ENCODE measurements at places on chromosomes 4 and X.

GRCh38 chrX:69618803-69619202, 2.9 kb downstream of the EDA start:
- peak; percentile 2 for DNase-seq

GRCh38 chrX:40543661-40544328, 37.0 kb upstream of the ATP6AP2 start:
- DNase-seq = peak; percentile 49

- DNase-seq = no peak
Measured at GRCh38 chr4:40812386-40812785, 62.6 kb downstream of the NSUN7 start.

DNA sequence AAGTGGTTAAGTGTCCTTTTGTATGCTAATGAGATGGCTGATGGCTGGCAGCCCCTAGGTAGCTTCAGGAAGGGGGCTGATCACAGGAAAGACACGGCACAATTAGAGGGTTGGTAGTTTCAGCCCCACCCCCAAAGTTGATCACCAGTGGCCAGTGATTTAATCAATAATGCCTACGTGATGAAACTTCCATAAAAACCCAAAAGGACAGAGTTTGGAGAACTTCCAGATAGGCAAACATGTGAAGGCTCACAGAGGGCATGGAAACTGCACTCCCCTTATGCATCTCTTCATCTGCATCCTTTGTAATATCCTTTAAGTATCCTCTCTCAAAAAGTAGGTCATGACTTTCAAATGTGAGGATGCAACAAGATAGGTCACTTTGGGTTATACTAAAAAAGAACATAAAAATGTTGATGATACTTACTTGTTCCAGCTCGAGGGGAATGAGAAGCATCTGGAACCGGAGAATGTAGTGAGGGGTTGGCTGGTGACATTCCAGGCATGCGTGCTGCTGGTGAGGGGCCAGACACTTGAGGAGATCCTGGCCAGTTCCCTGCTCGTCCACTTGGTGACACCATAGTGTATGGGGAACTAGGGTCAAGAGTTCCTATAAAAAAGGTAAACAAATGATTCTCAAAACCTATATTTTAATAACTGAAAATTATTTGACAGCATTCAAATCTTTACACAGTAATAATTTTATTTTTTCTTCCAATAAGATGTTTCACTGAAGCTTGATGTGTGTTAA, 16.7 kb upstream of the CXorf38 start:
- no peak for DNase-seq

- no peak for DNase-seq
Measured at GRCh38 chr4:151728006-151728405, 32.8 kb downstream of the GATB start.

- no peak for DNase-seq
Measured at GRCh38 chr4:135065366-135065765, 863.8 kb upstream of the PABPC4L start.

Measured in NCI-H1436 (cell line).